ENCODE measurements at places on chromosomes 1 and 21.

GRCh38 chr1:197100677-197101076, 33.6 kb upstream of the F13B start:
- DNase-seq: no peak

DNA sequence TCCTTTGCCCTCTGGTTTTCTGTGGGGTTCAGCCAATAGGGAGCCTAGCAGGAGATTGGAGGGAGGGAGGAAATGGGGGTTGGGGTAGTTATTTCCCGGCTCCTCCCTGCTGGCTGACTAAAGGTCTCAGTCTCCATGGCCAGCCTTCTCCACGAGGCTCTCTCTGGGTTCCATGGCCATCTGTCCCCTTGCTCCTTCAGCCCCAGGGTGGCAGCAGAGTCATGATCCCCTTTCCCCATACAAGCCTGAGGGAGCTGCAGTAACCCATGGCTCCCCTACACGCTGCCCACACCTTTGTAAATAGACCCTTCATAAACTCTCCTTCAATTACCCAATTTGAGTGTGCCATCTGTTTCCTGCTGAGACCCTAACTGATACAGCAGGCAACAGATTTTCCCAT, 176.1 kb upstream of the CSF3R start:
- DNase-seq: no peak

GRCh38 chr21:27301220-27301619, 334.3 kb upstream of the ADAMTS5 start:
- peak; percentile 83 for DNase-seq

DNA sequence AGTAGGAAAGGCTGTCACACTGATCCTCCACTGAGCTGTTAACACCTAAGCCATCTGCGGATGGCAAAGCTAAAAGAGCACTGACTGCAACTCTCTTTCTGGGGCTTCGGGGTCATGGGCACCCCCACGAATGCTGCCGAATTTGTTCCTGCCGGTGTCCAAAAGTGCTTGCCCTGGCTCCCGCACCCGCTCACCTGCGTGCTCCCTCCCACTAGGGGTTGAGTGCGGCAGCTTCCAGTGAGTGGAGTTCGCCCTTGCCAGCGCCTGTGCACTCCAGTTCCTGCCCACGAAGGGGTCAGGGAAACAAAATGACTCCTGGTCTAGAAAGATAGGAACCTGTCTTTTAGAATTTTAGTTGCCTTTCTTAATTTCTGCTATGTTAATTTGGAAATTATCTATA, 78.7 kb downstream of the IFI44 start:
- DNase-seq: no peak

GRCh38 chr21:44442266-44443125, 12.8 kb upstream of the LRRC3 start:
- no peak for DNase-seq

- no peak for DNase-seq
These were observed 7.8 kb upstream of the H3-3A start for GRCh38 chr1:226054519-226055327.
